ENCODE measurements at places on chromosomes 3 and 15.

DNA sequence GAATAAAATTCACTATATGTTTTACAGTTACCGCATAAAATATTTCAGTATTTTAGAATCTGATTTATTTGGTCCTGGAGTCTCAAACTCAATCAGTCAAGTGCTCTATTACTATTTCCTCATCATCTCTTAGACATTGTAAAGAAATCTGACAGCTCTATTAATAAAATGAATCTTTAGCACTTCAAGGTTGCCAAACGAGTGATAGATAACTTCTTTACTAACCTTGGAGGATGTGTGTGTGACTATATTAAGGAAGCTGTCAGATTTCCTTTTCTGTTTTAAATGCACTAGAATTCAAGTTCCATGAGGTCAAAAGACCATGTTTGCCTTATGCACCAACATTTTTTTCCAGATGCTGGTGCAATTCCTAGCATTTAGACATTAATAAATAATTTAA is 389.8 kb upstream of the AZI2 start:
- no peak for DNase-seq

GRCh38 chr3:182284793-182285192 is 508.5 kb upstream of the ATP11B start:
- no peak for DNase-seq

DNA sequence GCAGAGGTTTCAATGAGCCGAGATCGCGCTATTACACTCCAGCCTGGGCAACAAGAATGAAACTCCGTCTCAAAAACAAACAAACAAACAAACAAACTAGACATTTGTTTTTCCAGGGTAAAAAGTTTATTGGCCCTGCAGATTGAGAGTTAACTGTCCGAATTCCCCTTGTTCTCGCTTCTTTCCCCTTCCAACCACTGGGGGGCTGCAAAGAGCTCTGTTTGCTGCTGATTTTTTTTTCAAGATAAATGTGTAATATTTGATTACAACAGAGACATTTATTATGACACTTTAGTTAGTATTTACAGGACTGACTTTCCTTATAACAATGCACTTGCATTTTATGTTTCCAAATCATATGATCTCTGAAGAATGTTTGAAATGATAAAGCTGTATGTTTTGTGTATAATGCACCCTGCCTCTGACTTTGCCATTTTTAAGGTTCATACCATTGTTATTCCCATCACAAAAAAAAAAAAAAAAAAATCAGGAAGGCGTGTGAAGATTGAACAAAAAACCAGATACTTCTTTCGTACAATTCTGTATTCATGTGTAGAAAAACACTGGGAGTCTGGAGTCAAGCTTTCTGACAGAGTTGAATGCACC is 2.8 kb downstream of the CLSTN2 start:
- peak; percentile 27 for DNase-seq

DNA sequence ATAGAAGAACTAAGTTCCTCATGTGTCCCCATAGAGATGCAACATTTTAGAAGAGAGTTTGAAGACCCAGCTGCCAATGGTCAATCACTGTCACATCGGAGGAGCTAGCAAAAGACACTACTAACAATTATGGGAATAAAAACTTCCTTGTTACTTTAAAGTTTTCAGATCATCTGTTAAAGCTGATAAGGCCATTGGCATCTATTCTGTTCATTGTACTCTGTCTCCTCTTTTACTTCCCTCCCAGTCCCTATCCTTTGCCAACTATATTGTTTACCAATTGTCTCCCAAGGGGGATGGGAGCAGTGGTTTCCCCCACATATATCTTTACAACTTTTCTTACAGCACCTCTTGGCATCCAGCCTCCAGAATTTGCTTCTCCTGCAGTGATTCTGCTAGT is 81.0 kb downstream of the FAM174B start:
- no peak for DNase-seq

- no peak for DNase-seq
Observed at GRCh38 chr3:42269647-42270046, 3.7 kb upstream of the CCK start.

DNA sequence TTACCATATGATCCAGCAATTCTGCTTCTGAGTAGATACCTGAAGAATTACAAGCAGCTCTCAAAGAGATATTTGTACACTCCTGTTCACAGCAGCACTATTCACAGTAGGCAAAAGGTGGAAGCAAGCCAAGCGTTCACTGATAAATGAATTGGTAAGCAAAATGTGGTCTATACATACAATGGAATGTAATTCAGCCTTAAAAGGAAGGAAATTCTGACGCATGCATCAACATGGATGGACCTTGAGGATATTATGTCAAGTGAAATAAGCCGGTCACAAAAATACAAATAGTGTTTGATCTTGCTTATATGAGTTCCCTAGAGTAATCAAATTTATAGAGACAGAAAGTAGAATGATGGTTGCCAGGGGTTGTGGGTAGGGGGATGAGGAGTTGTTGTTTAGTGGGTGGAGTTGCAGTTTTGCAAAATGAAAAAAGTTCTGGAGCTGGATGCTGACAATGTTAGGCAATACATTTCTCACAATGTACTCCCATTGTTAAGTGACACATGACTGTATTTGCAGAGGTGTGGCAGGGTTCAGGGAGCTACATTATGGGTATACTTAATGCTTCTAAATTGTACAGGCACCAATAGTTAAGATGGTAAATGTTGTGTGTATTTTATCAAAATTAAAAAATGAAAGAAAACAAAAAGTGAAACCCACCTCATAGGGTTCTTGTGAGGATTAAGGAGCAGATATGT is 26.7 kb downstream of the SLC6A1 start:
- DNase-seq, result no peak

- DNase-seq, result peak; percentile 67
Observed at GRCh38 chr3:137970914-137971831, 38.8 kb upstream of the CLDN18 start.

DNA sequence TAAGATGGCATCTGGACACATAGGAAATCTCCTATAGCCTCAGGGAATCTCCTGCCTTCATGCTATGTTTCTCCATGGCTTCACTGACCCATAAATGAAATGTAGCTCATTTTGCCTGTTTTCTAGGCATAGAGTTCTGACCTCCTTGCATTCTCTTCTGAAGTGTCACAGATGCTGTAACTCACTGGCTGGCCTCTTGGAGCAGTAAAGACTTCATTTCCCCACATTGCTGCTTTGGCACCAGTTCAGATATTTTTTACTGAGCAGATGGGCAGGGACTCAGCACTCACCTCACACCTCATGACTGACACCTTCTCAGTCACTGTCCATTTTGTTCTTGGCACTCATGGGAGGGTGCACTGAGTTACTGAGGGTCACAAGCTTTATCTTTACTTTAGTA is 286.7 kb upstream of the TGFBR2 start:
- peak; percentile 50 for DNase-seq

DNA sequence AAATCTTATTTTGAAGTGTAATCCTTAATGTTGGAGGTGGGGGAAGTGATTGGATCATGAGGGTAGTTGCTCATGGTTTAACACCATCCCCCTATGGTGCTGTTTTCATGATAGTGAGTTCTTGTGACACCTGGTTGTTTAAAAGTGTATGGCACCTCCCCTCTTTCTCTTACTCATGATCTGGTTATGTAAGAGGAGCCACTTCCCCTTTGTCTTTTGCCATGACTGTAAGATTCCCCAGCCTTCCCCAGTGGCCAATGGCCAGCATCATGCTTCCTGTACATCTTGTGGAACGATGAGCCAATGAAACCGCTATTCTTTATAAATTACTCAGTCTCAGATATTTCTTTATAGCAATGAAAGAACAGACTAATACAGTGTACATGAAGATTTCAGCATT is 39.8 kb upstream of the GMNC start:
- no peak for DNase-seq

DNA sequence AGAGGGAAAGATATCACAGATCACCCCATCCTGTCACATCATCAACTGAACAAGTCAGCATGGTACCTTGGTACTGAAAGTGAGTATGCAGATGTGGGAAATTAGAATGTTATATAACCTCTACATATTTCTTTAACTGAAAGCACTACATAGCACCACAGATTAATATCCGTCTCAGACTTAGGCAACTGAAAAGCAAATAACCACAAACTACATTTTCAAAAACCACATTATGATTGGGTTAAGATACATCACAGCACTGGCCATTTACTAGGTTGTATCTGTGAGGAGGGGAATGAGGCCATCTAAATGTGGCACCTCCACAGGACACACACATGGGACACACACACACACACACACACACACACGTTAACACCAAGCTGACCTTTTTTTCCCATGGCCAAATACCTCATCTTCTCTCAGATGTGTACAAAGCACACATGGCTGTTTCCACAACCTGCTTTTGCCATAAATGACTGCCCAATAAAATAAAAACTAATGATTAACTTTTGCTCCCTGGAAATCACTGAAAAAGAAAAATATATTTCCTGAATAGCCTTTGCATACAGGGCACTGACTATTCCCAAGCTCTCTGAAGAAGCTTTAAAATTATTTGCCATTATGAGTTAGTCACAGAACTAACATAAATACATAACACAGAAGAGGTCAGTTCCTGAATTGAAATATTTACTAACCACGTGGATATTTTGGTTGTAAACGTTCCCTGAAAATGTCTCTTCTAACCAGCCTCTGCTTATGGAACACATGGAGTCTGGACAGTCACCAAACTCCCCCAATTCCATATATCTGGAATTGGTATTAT is 60.1 kb downstream of the SUMF1 start:
- peak; percentile 64 for DNase-seq

GRCh38 chr3:153257673-153258351 is 95.8 kb downstream of the RAP2B start:
- DNase-seq, result no peak

- DNase-seq, result no peak
Observed at GRCh38 chr3:73401059-73401458, 223.7 kb downstream of the PDZRN3 start.

DNA sequence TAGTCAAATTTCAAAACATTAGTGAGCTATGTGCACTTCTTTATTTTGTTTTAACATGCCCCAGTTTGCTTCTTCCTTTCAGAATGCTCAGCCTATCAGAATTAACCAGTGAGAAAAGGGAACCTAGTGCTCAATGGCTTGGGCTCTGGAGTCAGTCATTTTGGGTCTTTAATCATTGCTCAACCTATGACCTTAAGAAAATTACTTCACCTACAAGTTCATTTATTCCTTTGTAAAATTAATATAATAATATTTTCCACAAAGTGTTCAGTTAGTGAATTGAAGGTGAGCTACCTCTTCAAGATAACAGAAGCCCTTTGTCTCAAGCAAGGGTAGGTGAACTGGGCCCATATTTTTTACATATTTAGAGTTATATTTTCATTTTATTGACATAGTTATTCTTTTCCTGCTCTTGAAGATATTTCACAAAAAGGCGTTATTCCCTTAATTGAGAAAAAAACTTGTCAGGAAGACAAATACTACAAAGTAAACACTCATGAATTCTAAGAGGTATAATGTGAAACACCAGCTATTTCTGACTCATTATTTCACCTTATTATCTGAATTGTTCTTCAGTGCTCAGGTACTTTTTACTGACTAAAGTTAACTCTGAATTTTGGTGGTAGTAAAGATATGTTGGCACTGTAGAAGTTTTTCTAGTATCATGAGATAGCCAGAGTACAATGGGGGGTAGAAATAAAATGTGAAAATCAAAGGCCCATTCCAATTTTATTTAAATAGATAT is 415.5 kb downstream of the NAALADL2 start:
- no peak for DNase-seq

DNA sequence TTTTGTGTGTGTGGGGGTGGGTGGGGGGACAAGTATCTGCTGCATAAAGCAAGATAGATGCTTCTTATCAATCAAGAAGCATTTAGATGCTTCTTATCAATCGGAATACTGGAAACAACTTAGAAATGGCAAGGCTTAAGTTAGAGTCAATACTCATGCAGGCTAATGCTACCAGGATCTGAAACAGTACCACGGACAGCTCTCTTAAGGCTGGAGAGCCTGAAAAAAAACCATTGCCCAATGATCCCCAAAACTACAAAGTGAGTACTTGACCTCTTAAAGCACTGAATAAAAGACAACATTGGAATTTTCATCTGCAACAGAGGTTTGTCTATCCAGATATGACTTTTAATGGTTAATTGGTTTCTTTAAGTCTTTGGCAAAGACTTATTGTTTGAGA is 262.3 kb downstream of the GAP43 start:
- DNase-seq, result no peak

- DNase-seq, result no peak
Observed at GRCh38 chr3:73327052-73327451, 265.6 kb downstream of the EBLN2 start.

GRCh38 chr15:68699881-68700454 is 120.7 kb downstream of the ANP32A start:
- DNase-seq, result no peak

DNA sequence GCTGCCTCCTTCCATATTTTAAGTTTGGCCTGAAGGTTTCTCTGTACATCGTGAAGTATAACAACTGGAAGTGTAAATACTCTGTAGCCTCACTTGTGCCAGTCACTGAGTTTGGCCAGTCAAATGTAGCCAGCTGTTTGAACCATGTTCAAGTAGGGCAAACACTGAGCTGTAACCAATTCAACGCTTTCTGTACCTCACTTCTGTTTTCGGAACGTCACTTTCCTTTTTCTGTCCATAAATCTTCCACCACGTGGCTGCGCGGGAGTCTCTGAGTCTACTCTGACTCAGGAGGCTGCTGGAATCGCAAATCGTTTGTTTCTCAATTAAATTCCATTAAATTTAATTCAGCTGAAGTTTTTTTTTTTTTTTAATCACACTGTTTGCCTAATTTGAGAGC is 88.8 kb upstream of the RARB start:
- DNase-seq, result no peak

DNA sequence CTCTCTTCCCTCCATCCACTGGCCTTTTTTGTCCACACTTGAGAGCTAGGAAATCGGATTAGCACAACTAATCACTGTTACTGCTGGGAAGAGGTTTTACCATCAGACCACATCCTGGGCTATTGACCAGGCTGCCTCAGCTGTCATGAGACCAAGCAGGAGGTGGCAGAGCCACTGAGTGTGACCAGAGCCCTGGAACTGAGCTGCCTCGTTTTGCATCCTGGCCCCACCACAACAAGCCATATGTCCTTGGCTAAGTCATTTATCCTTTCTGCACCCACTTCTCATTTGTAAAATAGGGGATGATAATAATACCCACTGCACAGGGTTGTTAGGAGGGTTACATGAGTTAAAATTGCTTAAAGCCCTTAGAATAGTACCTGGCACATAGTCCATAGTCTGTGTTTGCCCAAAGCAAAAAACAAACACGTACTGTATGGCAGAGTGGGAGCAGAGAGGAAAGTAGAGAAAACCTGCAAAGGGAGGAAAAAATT is 34.1 kb downstream of the TMEM158 start:
- DNase-seq, result no peak

- DNase-seq, result no peak
Observed at GRCh38 chr3:127857333-127857732, 35.0 kb upstream of the MGLL start.

GRCh38 chr15:80418892-80419537 is 14.8 kb downstream of the ARNT2 start:
- peak; percentile 27 for DNase-seq

- no peak for DNase-seq
Observed at GRCh38 chr3:15724446-15724845, 73.3 kb downstream of the ANKRD28 start.

- no peak for DNase-seq
Observed at GRCh38 chr3:117626577-117626976, 917.0 kb downstream of the TUSC7 start.

- no peak for DNase-seq
Observed at GRCh38 chr3:141448606-141449220, 38.1 kb upstream of the RASA2 start.

- DNase-seq, result peak; percentile 26
Observed at GRCh38 chr3:196868297-196868661, 559 bp downstream of the SENP5 start.

GRCh38 chr3:50573566-50574443 is 4.5 kb downstream of the HEMK1 start:
- peak; percentile 94 for DNase-seq

Data from activated CD4-positive, alpha-beta T cell treated with anti-CD3 and anti-CD28 coated beads, Interleukin-10, Interleukin-2, amounts not matched to agents 100 ng/mL and 50 ng/mL, durations not matched to agents 16 hours and 8 hours (primary cell).